SJSA1 (cell line): ENCODE measurements at places on chromosomes 2 and 18.

- peaks cover 6% of the 10 kb centered on the region for H3K4me1 ChIP-seq
- no peak overlapping the region for H3K27ac ChIP-seq
- no peaks in the 10 kb centered on the region for H3K27me3 ChIP-seq
- no peak overlapping the region for H3K4me3 ChIP-seq
These were observed 83.4 kb downstream of the PXDN start for GRCh38 chr2:1660656-1661640.

- no peaks in the 10 kb centered on the region for H3K4me1 ChIP-seq
- H3K4me3 ChIP-seq = no peak overlapping the region
- peaks cover 14% of the 10 kb centered on the region; the same call in 1 of the 2 replicates for H3K27me3 ChIP-seq
- no peaks in the 10 kb centered on the region for H3K36me3 ChIP-seq
These were observed 55.6 kb downstream of the TGFA start for GRCh38 chr2:70498054-70498453.

- DNase-seq = no peak
- H3K4me1 ChIP-seq = no peaks in the 10 kb centered on the region
- H3K27ac ChIP-seq = no peak overlapping the region
- no peaks in the 10 kb centered on the region for H3K36me3 ChIP-seq
- H3K27me3 ChIP-seq = no peaks in the 10 kb centered on the region
These were observed 99.0 kb downstream of the HS1BP3 start for GRCh38 chr2:20551945-20552328.

GRCh38 chr2:239876948-239877289, 148.2 kb downstream of the NDUFA10 start:
- no peak for DNase-seq
- peaks cover 7% of the 10 kb centered on the region; the same call in 1 of the 2 replicates for H3K27me3 ChIP-seq
- H3K4me1 ChIP-seq = no peaks in the 10 kb centered on the region
- no peak overlapping the region for H3K27ac ChIP-seq
- no peaks in the 10 kb centered on the region for H3K36me3 ChIP-seq
- H3K4me3 ChIP-seq = no peak overlapping the region

DNA sequence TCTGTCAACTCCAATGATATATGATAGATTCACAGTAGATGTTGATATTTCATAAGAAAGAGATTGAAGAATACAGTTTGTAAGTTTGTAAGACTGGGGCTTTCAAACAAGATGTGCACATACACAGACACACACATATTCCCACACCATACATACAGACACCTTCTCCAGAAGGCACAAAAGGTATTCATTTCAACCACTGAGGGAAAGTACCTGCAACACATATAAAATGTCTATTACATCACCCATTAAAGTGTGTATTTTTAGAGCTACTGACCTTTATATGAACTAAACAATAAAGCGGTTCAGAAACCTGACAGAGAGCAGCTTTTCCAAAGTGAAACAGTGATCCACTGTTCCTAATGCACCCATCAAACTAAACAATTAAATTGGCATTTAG, 53.3 kb downstream of the CCDC148 start:
- no peaks in the 10 kb centered on the region for H3K27me3 ChIP-seq
- DNase-seq = no peak
- H3K27ac ChIP-seq = no peak overlapping the region
- H3K4me3 ChIP-seq = no peak overlapping the region
- no peaks in the 10 kb centered on the region for H3K36me3 ChIP-seq

GRCh38 chr18:7466190-7466589, 100.9 kb upstream of the PTPRM start:
- no peak overlapping the region for H3K4me3 ChIP-seq
- H3K36me3 ChIP-seq = no peaks in the 10 kb centered on the region

GRCh38 chr18:68665628-68666027, 49.3 kb downstream of the TMX3 start:
- no peak overlapping the region for H3K4me3 ChIP-seq
- H3K36me3 ChIP-seq = no peaks in the 10 kb centered on the region
- H3K27ac ChIP-seq = no peak overlapping the region
- no peaks in the 10 kb centered on the region; the same call in 1 of the 2 replicates for H3K27me3 ChIP-seq

- H3K36me3 ChIP-seq = no peaks in the 10 kb centered on the region
- H3K4me1 ChIP-seq = no peaks in the 10 kb centered on the region; the same call in 1 of the 2 replicates
- no peak for DNase-seq
- no peaks in the 10 kb centered on the region for H3K27me3 ChIP-seq
- H3K4me3 ChIP-seq = no peak overlapping the region
These were observed 35.2 kb downstream of the RDH14 start for GRCh38 chr2:18525236-18525635.

DNA sequence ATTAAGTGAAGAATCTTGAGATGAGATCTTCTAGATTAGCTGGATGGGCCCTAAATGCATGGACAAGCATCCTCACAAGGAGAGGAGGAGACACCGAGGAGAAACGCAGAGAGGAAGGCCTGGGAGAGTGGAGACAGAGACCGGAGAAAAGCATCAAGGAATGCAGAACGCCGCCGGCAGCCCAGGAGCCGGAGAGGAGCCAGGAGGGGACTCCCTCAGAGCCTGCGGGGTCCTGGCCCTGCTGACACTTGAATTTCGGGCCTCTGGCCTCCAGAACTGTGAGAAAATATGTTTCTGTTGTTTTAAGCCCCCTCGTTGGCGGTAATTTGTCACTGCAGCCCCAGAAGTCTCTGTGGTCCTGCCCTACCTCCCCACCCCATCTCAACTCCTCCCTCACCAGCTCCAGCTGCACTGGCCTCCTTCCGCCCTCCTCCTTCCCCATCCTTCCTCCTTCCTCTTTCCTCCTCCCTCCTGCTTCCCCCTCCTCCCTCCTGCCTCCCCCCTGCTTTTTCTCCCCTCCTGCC, 116.7 kb downstream of the TWIST2 start:
- H3K36me3 ChIP-seq = no peaks in the 10 kb centered on the region
- H3K27me3 ChIP-seq = no peaks in the 10 kb centered on the region
- no peak overlapping the region for H3K27ac ChIP-seq
- H3K4me1 ChIP-seq = no peaks in the 10 kb centered on the region

DNA sequence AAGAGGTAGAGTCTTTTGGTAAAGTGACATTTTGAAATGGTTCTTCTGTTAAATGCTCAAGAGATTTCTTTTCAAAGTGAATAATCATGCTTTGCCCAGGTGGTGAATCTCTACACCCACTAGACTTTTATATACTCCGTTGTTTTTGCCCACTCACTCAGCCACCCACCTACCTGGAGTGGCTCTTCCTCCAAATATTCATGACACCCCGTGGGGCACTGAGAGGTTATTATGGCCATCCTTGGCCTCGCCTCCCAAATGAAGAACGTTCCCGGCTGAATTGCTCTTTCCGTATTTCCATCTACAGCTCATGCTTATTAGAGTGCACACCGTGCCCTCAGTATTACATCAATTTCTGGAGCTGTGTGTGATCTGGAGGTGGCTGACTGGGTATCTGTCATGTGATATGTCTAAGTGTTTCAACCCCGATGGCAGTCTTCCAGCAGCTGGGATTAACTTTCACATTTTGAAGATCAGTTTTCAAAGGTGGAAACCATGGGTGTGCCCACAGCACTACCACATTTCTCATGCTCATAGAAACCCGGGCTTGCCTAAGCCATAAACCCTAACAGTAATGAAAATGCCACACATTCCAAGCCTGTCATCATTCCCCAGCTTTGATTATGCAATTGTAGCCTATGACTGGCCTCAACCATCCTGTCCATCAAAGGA, 406.6 kb upstream of the MMADHC start:
- H3K4me1 ChIP-seq = peaks cover 44% of the 10 kb centered on the region
- H3K4me3 ChIP-seq = no peak overlapping the region

DNA sequence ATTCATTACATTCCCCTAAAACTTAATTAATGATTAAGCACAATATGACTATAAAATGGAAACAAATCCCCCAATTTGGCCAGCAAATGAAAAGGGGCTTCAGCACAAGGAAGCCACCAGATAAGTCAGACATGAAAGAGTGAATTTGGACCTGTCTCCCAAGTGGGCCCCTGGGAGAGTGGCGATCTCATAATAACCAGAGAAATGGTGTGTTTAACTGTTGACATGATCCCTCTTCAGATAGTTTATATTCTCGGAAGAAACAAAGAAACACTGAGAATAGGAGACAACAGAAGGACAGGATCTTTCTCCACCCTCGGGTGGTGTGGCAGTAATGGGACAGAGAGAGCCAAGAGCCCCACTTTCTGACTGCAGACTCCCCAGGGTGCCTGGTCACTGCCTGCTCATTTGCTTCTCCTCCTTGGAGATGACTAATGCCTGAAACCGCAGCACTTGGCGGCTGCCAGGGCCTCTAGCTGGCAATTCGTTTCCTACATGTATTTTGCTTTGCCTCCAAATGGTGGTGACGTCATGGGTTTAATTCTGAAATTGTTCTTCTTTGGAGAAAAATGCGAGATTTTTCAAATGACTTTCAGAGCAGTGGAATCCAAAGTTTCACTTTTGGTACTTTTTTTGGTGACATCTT, 46.4 kb upstream of the SPP2 start:
- no peak overlapping the region for H3K4me3 ChIP-seq
- DNase-seq = peak; percentile 91
- no peaks in the 10 kb centered on the region; the same call in none of the 2 replicates for H3K27me3 ChIP-seq
- no peak overlapping the region for H3K27ac ChIP-seq
- H3K4me1 ChIP-seq = peaks cover 19% of the 10 kb centered on the region

DNA sequence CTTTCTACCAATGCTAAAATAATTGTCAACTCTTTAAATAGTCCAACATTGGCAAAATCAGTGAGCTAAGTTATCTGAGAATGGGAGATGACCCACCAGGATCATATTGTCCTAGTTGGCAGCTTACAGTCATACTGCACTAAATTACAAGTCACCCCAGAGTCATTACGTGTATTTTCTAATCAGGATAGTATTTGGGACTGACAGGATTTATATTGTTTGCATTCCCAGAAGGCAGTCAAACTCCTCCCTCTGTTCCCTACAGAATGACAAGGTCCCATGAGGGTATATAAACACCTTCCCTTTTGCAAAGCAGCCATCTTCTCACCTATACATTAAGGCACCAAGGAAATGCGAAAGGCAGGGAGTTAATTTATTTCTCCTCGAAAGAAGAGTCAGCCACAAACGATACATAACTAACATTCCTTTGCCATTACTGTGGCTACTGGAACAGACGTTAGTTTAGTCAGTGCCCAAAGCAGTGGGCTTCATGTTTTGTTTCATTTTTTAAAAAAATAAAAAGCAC, 125.3 kb downstream of the ANTXR1 start:
- DNase-seq = peak; percentile 50
- peak overlapping the region; percentile 88 for H3K27ac ChIP-seq
- no peaks in the 10 kb centered on the region for H3K27me3 ChIP-seq

DNA sequence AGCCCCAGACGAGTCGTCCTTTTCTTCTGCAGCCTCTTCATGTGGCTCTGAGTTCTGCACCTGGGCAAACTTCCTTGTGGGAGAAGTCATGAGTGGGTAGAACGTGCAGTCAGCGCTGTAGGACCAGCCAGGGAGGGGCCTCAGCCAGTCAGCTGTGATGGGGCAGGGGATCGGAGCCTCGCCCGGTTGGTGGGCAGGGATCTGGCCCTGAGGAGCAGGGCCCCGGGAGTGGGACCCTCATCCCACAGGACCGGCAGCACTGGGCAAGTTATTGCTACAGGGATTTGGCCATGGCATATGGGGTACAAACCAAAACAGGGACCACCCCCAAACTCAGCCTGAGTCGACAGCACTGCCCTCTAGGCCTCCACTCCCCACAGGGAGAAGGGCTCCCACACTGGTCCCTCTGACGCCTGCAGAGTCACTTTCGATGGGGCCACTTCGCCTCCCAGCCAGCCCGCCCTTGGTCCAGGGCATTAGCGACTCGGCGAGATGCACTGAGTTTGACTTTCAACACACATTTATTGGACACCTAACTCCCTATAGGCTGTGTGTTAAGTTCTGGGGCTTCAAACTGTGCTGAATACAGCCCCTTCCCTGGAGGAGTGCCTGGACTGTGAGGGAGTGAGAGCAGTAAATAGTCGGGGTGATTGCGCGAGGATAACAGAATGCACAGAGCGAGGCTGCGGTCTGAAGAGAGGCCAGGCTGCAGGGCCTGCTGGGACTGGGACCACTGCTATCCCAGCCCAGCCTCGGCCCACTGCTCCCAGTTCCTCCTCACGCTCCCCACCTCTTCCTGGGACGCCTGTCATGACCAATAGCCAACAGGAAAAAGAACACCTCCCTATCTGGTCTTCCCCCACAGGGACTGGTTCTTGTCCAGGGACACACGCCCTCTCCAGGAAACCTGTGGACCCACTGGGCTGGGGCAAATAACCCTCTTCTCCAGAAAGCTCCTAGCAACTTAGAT, 55.9 kb downstream of the SDC1 start:
- no peaks in the 10 kb centered on the region for H3K27me3 ChIP-seq
- H3K36me3 ChIP-seq = no peaks in the 10 kb centered on the region
- no peak for DNase-seq
- H3K4me1 ChIP-seq = peaks cover 23% of the 10 kb centered on the region
- H3K4me3 ChIP-seq = no peak overlapping the region
- no peak overlapping the region for H3K27ac ChIP-seq

- H3K27ac ChIP-seq = peak overlapping the region; percentile 23
- H3K36me3 ChIP-seq = no peaks in the 10 kb centered on the region
- DNase-seq = peak; percentile 51
These were observed 81.8 kb downstream of the HDAC4 start for GRCh38 chr2:239318790-239319661.

DNA sequence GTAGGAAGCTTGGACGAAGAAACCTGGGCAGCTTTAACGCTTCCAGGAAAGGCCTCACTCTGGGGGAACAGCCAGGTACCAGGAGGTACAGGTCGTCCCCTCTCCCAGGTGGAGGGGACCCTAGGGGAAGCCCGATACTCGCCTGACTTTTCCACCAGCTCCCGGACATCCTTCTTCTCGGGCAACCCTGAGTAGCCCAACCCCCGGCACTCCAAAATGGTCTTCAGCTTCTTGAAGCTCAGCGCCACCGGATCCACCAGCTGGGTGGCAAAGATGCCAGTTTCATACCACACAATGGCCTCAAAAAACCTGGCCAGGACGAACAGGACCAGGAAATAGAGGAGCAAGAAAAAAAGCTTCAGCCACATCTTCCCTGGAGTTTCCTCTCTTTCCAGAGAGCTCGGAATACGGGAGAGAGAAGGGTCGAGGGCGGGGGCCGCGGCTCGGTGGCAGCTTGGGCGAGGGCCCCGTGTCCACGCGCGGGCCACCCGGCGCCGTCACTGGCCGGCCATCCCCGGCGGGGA, 1.1 kb downstream of the RNF103 start:
- H3K36me3 ChIP-seq = peaks cover 17% of the 10 kb centered on the region
- H3K4me3 ChIP-seq = peak overlapping the region; percentile 88
- H3K4me1 ChIP-seq = peaks cover 14% of the 10 kb centered on the region
- H3K27me3 ChIP-seq = no peaks in the 10 kb centered on the region
- DNase-seq = no peak
- peak overlapping the region; percentile 94 for H3K27ac ChIP-seq

DNA sequence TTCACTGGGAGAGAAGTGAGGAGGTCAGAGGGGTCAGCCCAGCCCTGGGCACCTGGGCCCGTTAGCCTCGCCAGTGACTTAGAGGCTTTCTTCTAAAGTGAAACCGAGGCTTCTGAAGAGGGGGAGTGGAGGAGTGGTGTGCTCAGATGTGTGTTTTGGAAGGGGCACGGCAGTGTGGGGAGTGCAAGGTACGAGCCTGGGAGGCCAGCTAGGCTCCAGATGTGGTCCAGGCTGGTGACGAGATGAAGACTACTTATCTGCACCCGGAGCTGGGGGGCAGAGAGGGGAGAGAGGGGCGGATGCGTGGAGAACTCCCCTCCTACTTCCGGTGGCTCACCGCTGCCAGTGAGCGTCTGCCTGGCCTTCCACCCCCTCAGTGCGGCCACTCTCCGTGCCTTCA, 371.3 kb upstream of the HS6ST1 start:
- DNase-seq = no peak
- no peak overlapping the region for H3K4me3 ChIP-seq
- H3K27me3 ChIP-seq = no peaks in the 10 kb centered on the region
- no peak overlapping the region for H3K27ac ChIP-seq
- no peaks in the 10 kb centered on the region for H3K4me1 ChIP-seq
